GM23248 (cell line): ENCODE measurements at places on chromosomes 6 and 20. TPM values are rescaled to one million over a fixed set of nuclear protein-coding genes. Genes with fewer than 3 reads are reported as not detected.

Gene RAET1L
- not detected in 2 replicates for polyA plus RNA-seq

Gene ADAM33
- polyA plus RNA-seq: 17.4 and 22.6 TPM in 2 replicates

Gene CRISP3
- polyA plus RNA-seq: not detected in 2 replicates

Gene SLC12A5
- polyA plus RNA-seq: 0.55 and 0.58 TPM in 2 replicates

Gene STX16
- polyA plus RNA-seq: 30.6 and 36.9 TPM in 2 replicates

Gene IMPG1
- polyA plus RNA-seq: not detected in 2 replicates

Gene PLAGL1
- polyA plus RNA-seq: 42.2 and 43.8 TPM in 2 replicates

Gene TENT5A
- 39.2 and 46.5 TPM in 2 replicates for polyA plus RNA-seq

Gene TRIM10
- not detected in 2 replicates for polyA plus RNA-seq

Gene TMEM74B
- 0.18 and 0.23 TPM in 2 replicates for polyA plus RNA-seq
